Daoy (cell line): ENCODE measurements at places on chromosomes 6 and 20. TPM values are rescaled to one million over a fixed set of nuclear protein-coding genes. Genes with fewer than 3 reads are reported as not detected.

TDRD6 gene
- not detected in 2 replicates for total RNA-seq

HLA-DMB gene
- 0.23 and 3.2 TPM in 2 replicates for total RNA-seq

E2F1 gene
- total RNA-seq, result 20.7 and 23.9 TPM in 2 replicates

MATN4 gene
- not detected in 2 replicates for total RNA-seq

CRISP2 gene
- total RNA-seq, result 0.23 and 1.1 TPM in 2 replicates

C20orf141 gene
- not detected in 2 replicates for total RNA-seq

NCOA5 gene
- 25.3 and 28.0 TPM in 2 replicates for total RNA-seq

OPN5 gene
- total RNA-seq, result 0.06 TPM in 1 of 2 replicates, not detected in the other

SPATA25 gene
- total RNA-seq, result not detected in 2 replicates

PACSIN1 gene
- total RNA-seq, result not detected in 2 replicates

DNA sequence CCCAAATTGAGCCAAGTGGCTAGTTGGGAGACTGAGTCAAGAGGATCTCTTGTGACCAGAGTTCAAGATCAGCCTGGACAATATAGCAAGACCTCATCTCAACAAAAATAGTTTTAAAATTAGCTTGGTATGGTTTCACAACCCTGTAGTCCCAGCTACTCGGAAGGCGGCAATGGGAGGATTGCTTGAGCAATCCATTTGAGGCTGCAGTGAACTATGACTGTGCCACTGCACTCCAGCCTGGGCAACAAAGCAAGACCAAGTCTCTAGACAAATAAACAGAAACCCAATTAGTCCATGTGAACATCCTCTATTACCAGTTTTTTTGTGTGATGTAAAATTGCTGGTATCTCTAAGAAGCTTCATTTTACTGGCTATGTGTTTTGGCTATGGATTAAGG is 106.2 kb downstream of the TULP4 start:
- DNase-seq, result no peak

DNA sequence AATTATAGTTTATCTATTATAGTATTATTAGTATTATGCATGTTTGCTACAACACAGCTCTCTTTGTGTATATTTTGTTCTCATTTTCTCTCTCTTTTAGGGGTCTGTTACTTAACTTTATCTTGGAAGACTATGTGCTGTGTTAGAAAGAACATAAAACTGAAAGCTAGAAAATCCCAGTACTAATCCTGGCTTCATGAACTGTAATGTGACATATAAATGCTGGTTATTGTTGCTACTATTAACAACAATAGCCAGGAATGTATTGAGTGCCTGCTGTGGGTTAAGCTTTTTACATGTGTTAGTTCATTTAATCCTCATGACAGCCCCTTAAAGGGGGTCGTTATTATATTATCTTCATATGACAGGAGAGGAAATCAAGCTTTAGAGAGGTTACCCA is 170.0 kb upstream of the DTNBP1 start:
- no peak for DNase-seq

GRCh38 chr20:58746620-58747019 is 54.0 kb downstream of the NPEPL1 start:
- DNase-seq, result no peak

DNA sequence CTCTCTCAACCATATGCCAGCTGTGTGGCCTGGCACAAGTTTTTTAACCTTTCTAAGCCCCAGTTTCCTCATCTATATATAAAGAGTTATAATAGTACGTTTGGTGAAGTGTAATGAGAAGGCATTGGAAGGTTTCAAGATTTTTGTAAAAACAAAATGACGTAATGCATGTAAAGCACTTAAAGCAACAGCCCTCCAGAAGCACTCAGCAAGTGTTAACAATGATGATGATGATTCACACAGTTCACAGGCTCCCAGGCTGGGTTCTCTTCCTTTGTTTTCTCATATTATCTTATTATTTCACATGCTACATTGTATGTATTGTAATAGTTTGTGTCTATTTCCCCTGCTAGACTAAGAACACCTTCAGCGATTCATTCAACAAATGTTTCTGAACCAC is 6.2 kb downstream of the CEP250 start:
- DNase-seq, result no peak

GRCh38 chr20:4011226-4011975 is 4.0 kb downstream of the RNF24 start:
- DNase-seq, result peak; percentile 18

DNA sequence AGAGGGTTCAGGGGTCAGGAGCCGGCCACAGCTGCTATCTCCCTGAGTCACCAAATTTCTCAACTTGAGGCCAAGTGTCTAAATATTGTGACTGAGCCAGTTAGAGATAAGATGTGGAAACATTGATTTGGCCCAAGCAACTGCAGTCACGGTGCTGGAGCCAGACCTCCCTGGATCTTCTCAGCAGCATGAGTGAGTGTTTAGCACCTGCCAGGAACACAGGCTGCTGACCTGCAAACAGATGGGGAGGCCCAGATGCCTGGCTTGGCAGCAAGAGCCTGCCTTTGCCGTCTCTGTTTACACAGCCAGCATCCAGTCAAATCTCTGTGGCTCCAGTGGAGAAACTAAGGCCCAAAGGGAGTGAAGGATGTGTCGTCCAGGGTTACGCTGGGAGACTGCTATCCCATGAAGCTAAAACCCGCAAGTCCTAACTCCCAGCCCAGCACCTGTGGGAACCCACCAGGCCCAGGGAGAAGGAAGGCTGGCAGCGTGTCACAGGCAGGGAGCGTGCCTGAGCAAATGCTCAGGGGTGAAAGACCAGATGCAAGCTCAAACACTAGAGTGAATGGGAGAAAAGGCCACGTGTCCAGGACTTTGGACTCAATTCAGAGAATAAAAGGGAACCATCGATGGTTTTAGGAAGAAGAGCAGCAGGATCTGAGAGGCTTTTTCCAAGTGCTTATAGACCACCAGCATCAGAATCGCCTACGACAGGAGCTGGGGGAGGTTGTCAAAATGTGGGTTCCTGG is 15.9 kb upstream of the PTGIS start:
- peak; percentile 73 for DNase-seq

- no peak for DNase-seq
These were observed 41.1 kb downstream of the LRP11 start for GRCh38 chr6:149823013-149823412.

- DNase-seq, result no peak
These were observed 37.9 kb upstream of the RFPL4B start for GRCh38 chr6:112309244-112309643.

GRCh38 chr6:114428341-114428740 is 85.5 kb upstream of the HS3ST5 start:
- DNase-seq, result no peak

- peak; percentile 53 for DNase-seq
These were observed 2.5 kb downstream of the CRIP3 start for GRCh38 chr6:43306086-43306485.

- DNase-seq, result no peak
These were observed 66.4 kb downstream of the POPDC3 start for GRCh38 chr6:105113422-105113821.

DNA sequence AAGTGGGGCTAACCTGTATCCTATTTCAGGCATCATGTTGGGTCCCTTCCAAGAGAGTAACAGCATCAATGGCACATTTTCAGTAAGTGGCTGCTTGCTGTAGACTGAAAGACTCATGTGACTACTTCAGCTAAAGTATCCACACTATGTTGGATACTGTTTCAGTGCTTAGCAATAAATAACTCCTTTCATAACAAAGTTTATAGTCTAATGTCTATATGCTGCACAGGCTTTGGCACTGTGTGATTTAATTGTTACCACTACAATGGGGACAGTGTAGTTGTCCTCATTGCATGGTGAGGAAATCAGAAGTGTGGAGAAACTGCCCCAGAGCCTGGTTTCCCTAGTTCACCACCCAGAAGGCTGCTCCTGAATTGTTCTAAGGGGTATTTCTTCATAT is 318.0 kb upstream of the PTCHD4 start:
- DNase-seq, result peak; percentile 2

DNA sequence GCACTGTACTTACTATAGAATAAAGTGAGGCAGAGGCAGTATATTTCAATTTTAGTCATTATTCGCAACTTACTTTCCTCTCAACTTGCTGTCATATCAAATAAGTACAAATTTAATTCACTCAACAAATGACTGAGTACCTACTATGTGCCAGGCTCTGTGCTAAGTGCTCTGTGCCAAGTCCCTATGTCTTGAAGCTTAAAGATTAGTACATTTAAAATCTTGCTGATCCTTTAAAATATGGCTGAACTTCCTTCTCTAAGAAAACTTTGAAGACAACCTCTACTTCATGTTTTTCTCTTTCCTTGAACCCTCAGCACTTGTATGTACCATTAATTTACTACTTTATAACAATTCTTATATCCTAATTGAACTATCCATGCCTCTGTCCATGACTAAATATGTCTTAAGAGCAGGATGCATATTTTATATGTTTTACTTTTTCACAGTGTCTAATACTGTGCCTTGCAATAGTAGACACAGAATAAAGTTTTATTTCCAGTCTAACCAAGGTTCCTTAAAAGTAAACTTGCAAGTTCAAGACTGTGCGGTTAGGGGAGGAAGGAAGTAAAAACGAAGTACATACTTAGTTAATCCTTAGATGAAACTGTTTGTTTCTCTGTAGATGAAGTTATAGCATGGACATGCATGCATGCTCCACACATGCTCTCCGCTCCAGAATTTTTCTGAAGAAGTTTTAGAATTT is 10.0 kb upstream of the LATS1 start:
- DNase-seq, result no peak

- DNase-seq, result no peak
These were observed 23.9 kb downstream of the ARMC2 start for GRCh38 chr6:108872141-108872557.

GRCh38 chr6:157982563-157983405 is 1.1 kb downstream of the SYNJ2 start:
- DNase-seq, result peak; percentile 84
